ENCODE measurements at places on chromosomes 12 and 14. TPM values are rescaled to one million over a fixed set of nuclear protein-coding genes. Genes with fewer than 3 reads are reported as not detected.

GRCh38 chr14:64960762-64961276 is 11.3 kb downstream of the RAB15 start:
- H3K27me3 ChIP-seq = no peaks in the 10 kb centered on the region
- DNase-seq = no peak
- H3K4me1 ChIP-seq = no peaks in the 10 kb centered on the region
- no peaks in the 10 kb centered on the region for H3K36me3 ChIP-seq
- H3K4me3 ChIP-seq = no peak overlapping the region

- DNase-seq = no peak
- H3K27me3 ChIP-seq = no peaks in the 10 kb centered on the region
- no peaks in the 10 kb centered on the region for H3K36me3 ChIP-seq
- H3K4me3 ChIP-seq = no peak overlapping the region
Observed at GRCh38 chr14:24870949-24871701, 178.8 kb downstream of the STXBP6 start.

- no peaks in the 10 kb centered on the region for H3K27me3 ChIP-seq
- no peaks in the 10 kb centered on the region for H3K4me1 ChIP-seq
- no peak for DNase-seq
- no peak overlapping the region for H3K27ac ChIP-seq
- H3K4me3 ChIP-seq = no peak overlapping the region
- H3K36me3 ChIP-seq = no peaks in the 10 kb centered on the region
Observed at GRCh38 chr12:114776731-114777442, 92.9 kb upstream of the TBX3 start.

DNA sequence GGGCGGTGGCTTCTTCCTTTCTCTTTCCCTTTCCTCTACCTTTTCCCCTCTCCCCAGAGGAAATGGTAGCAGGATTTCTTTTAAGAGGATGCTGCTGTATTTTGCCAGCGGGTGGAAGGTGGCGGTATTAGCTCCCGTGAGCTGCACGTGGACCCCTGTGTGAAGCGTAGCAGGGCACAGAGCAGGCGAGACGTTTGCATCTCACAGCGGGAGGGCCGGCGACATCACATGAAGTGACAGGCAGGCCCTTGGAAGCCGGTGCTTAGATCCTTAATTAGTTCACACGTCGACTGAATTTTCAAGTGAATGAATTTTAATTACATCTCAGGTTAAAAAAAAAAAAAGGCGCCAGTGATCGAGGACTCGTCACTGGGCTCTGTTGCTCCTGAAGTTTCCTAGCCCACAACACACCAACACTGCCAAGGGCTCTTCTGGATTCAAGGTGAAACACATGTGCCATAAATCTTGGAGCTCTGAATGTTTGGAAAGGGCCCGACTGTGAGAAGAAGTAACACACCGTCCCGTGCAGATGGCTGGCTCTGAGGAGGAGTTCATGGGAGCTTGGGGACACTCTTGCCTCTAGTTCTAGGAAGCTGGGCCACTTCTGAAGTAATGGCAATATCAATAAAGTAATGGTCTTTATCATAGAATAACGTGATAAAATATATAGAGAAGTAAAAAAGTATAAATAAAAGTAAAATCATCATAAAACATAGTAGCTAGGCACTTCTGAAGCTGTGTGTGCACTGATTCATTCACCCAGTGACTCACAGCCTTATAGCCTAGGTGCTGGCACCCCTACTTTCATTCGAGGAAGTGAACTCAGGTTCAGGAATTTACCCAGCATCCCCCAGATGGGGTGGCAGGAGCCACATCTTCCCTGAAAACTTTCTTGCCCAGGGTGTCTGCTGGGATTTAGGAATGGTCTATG is 75.3 kb downstream of the AACS start:
- H3K4me3 ChIP-seq = no peak overlapping the region
- peak; percentile 22 for DNase-seq
- no peak overlapping the region for H3K27ac ChIP-seq
- peaks cover 5% of the 10 kb centered on the region for H3K4me1 ChIP-seq

GRCh38 chr14:81710232-81710845 is 176.7 kb upstream of the SEL1L start:
- DNase-seq = peak; percentile 5
- no peak overlapping the region for H3K27ac ChIP-seq
- H3K36me3 ChIP-seq = no peaks in the 10 kb centered on the region
- H3K4me3 ChIP-seq = no peak overlapping the region

ACSS3 gene
- total RNA-seq = 0.10 TPM

DNA sequence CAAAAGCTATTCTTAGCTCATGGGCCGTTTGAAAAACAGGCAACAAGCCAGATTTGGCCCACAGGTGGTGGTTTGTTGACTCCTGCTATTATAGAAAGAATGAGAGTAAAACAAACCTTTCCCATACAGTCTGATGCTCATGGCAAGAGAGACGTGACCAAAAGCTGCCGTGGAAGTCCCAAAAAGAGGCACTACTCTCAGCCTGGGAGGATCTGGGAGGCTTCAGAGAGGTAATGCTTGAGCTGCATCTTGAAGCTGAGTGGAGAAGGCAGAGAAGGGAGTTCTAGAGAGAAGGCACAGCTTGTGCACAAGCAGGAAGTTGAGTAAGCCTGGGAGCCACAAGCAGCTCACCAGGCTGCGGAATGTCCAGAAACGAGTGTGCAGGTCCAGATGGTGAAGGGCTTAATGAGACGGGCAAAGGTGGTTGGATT is 9.6 kb downstream of the PLXNC1 start:
- H3K27ac ChIP-seq = no peak overlapping the region
- no peaks in the 10 kb centered on the region for H3K4me1 ChIP-seq
- DNase-seq = no peak

SLCO1B1 gene
- not detected for total RNA-seq

- no peaks in the 10 kb centered on the region for H3K4me1 ChIP-seq
- no peaks in the 10 kb centered on the region for H3K27me3 ChIP-seq
- no peak for DNase-seq
- no peak overlapping the region for H3K27ac ChIP-seq
Observed at GRCh38 chr12:59620326-59620725, 24.5 kb downstream of the SLC16A7 start.

GRCh38 chr12:823028-823698 is 70.8 kb downstream of the WNK1 start:
- H3K27ac ChIP-seq = no peak overlapping the region
- H3K27me3 ChIP-seq = no peaks in the 10 kb centered on the region
- no peak overlapping the region for H3K4me3 ChIP-seq

- peak; percentile 78 for DNase-seq
- peak within 1 kb of the TSS; percentile 76 for H3K27ac ChIP-seq
- peaks cover 2% of the 10 kb centered on the region for H3K36me3 ChIP-seq
- H3K27me3 ChIP-seq = no peaks in the 10 kb centered on the region
- H3K4me3 ChIP-seq = peak within 1 kb of the TSS; percentile 91
- H3K4me1 ChIP-seq = peaks cover 8% of the 10 kb centered on the region
Observed at GRCh38 chr12:100266835-100267602, at the start of the genes DEPDC4 and SCYL2. DEPDC4 (minus strand) TSS chr12:100267079; CDS start chr12:100267076, 3 bp downstream. SCYL2 (plus strand) TSS chr12:100267177; CDS start chr12:100282971, 15,794 bp downstream.

- no peaks in the 10 kb centered on the region for H3K27me3 ChIP-seq
- DNase-seq = no peak
- H3K4me3 ChIP-seq = no peak overlapping the region
- no peak overlapping the region for H3K27ac ChIP-seq
- no peaks in the 10 kb centered on the region for H3K4me1 ChIP-seq
Observed at GRCh38 chr12:57033431-57033830, 16.5 kb downstream of the MYO1A start.

KIF5A gene
- total RNA-seq = 3.0 TPM

NTF3 gene
- not detected for total RNA-seq

- DNase-seq = no peak
- no peaks in the 10 kb centered on the region for H3K4me1 ChIP-seq
- no peak overlapping the region for H3K4me3 ChIP-seq
Observed at GRCh38 chr14:81476816-81477215, 56.8 kb downstream of the SEL1L start.

DNA sequence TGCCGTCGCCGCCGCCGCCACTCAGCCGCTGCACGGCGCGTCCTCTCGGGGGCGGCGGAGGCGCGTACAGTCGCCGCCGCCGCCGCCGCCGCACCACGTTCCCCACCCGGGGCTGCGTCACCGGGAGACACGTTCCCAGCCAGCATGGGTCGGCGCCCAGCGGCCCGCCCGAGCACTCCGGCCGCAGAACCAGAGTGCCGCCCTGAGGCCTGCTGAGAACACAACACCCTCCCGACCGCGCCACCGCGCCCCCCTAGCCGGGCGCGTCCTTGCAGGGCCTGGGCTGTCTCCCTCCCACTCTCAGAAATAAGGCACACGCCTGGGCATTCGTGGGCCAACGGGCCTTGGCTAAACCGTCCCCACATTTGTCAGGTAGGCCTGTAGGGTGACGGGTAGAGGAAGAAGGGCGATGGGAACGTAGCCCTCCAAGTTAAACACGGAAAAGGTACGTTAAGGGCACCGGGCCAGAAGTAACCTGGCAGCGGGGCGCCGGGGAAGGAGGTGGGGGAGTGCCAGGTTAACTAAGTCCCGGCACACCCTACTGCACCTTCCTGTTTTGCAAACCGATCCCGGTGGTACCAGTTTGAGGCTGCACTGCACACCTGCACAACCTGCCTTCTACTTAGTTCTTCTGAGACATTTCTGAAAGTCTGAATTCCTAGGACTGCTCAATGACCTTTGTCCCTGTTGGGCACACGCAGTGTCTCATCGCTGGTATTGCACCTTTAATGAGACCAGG is at the start of gene MAP4K5:
Gene MAP4K5, minus strand, starts transcription at position 68 of the 739 bp plus-strand sequence. CDS start 520 bp downstream, outside the sequence.
- no peaks in the 10 kb centered on the region for H3K36me3 ChIP-seq
- peaks cover 8% of the 10 kb centered on the region for H3K4me1 ChIP-seq
- no peaks in the 10 kb centered on the region for H3K27me3 ChIP-seq
- peak within 1 kb of the TSS; percentile 75 for H3K4me3 ChIP-seq
- H3K27ac ChIP-seq = peak within 1 kb of the TSS; percentile 79

- no peak for DNase-seq
- H3K4me1 ChIP-seq = peaks cover 29% of the 10 kb centered on the region
- H3K27ac ChIP-seq = peak overlapping the region; percentile 89
- no peaks in the 10 kb centered on the region for H3K36me3 ChIP-seq
- no peaks in the 10 kb centered on the region for H3K27me3 ChIP-seq
Observed at GRCh38 chr12:121579981-121580868, 598 bp downstream of the KDM2B start.

GRCh38 chr14:76473481-76474263 is 97.7 kb downstream of the ESRRB start:
- H3K36me3 ChIP-seq = no peaks in the 10 kb centered on the region
- H3K27ac ChIP-seq = no peak overlapping the region
- DNase-seq = no peak
- no peaks in the 10 kb centered on the region for H3K27me3 ChIP-seq
- no peaks in the 10 kb centered on the region for H3K4me1 ChIP-seq
- no peak overlapping the region for H3K4me3 ChIP-seq

DIO3 gene
- total RNA-seq = 4.4 TPM

FGF23 gene
- total RNA-seq = not detected

GRCh38 chr12:54759751-54760150 is 94.6 kb upstream of the MUCL1 start:
- DNase-seq = peak; percentile 18
- H3K36me3 ChIP-seq = no peaks in the 10 kb centered on the region
- no peak overlapping the region for H3K27ac ChIP-seq
- no peaks in the 10 kb centered on the region for H3K4me1 ChIP-seq
- H3K4me3 ChIP-seq = no peak overlapping the region
- peaks cover 5% of the 10 kb centered on the region for H3K27me3 ChIP-seq

OR4M1 gene
- not detected for total RNA-seq

GRCh38 chr14:33057585-33057984 is 118.9 kb downstream of the NPAS3 start:
- H3K4me3 ChIP-seq = no peak overlapping the region
- H3K4me1 ChIP-seq = no peaks in the 10 kb centered on the region
- DNase-seq = no peak
- H3K36me3 ChIP-seq = no peaks in the 10 kb centered on the region

DNA sequence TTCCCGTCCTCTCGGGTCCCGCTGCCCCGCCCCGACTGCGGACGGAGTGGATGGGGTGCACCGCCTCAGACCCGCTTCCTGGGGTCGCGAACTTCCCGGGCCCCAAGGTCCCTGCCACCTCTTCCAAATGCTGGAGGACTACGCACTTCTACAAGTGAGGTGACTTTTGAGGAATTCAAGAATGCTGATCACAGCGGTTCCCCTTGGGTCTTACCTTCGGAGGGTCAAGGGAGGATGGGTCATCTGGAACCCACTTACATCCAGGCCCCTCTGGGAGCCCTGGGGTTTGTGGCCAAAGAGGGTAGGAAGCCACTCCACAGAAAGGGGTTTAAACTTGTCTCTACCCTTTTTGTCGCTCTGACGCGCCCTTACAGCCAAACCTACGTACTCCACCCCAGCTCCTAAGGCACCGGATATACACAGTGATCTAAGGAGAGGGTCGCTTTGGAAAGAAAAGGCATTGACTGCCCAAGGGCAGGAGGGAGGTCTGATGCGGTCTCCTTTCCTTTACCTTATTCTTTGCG is 532 bp upstream of the PRKD1 start:
- DNase-seq = no peak
- H3K4me1 ChIP-seq = peaks cover 19% of the 10 kb centered on the region
- H3K27ac ChIP-seq = peak overlapping the region; percentile 34
- peak overlapping the region; percentile 50 for H3K4me3 ChIP-seq

DNA sequence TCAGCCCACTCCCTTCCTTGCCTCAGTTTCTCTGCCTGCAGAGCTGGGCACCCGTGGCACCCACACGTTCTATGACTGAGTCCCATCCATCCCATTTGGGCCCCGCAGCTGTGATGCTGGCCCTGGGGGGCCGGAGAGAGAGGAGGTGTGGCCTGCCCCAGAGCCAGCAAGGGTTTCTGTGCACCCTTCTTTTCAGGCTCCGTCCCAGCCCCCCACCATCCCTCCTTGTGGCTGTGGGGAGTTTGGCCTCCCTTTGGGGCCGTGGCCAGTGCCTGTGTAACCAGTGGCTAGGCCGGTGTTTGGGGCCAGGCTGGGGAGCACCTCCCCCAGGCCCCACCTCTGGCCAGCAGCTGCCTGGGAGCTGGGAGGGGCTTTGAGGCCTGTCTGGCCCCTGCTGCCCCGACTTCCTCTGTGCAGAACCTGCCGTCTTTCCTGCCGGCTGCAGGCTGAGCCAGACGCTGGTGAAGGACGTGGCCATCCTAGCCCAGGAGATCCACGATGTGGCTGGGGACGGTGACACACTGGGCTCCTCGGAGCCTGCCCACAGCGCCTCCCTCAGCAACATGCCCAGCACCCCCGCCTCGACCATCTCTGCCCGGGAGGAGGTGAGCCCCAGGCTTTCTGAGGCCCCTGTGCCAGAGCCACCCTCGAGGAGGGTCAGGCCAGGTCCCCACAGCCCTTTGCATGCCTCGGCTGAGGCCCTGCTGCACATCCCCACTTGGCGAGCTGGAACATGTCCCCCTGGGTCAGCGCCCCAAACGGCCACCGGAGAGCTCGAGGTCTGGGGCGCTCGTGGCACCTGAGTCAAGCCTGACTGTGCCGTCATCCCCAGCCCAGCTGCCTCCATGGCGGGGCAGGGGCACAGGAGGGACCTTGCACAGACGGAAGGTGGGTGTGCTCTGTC is 27.7 kb downstream of the CEP170B start:
- H3K4me1 ChIP-seq = peaks cover 3% of the 10 kb centered on the region
- no peak overlapping the region for H3K4me3 ChIP-seq
- no peaks in the 10 kb centered on the region for H3K27me3 ChIP-seq
- H3K36me3 ChIP-seq = no peaks in the 10 kb centered on the region

GRCh38 chr14:68943107-68943506 is 36.0 kb downstream of the ACTN1 start:
- no peak for DNase-seq
- H3K27ac ChIP-seq = peak overlapping the region; percentile 44
- no peaks in the 10 kb centered on the region for H3K27me3 ChIP-seq
- H3K36me3 ChIP-seq = no peaks in the 10 kb centered on the region
- H3K4me3 ChIP-seq = no peak overlapping the region
- peaks cover 92% of the 10 kb centered on the region for H3K4me1 ChIP-seq

- no peaks in the 10 kb centered on the region for H3K36me3 ChIP-seq
- no peak overlapping the region for H3K27ac ChIP-seq
- H3K27me3 ChIP-seq = no peaks in the 10 kb centered on the region
- no peak for DNase-seq
- no peak overlapping the region for H3K4me3 ChIP-seq
Observed at GRCh38 chr12:4911316-4911994, 1.8 kb downstream of the KCNA1 start.
